Glutamatergic neuron (in vitro differentiated cells): ENCODE measurements at places on chromosomes 3 and 15. TPM values are rescaled to one million over a fixed set of nuclear protein-coding genes. Genes with fewer than 3 reads are reported as not detected.

WDR5B gene
- total RNA-seq: 3.4 TPM

FAM3D gene
- total RNA-seq: not detected

GRCh38 chr3:39294446-39295183, 14.8 kb upstream of the CX3CR1 start:
- no peak for DNase-seq

GRCh38 chr3:189344996-189345395, 173.2 kb downstream of the TPRG1 start:
- no peak for DNase-seq

- DNase-seq: no peak
Measured at GRCh38 chr3:177060492-177060891, 136.8 kb downstream of the TBL1XR1 start.

GRCh38 chr15:67508407-67508806, 12.5 kb upstream of the C15orf61 start:
- DNase-seq: no peak
